ENCODE measurements at places on chromosomes 7 and 10.
A peak's percentile ranks its signal among the peaks of the same experiment; 100 is the strongest.

DNA sequence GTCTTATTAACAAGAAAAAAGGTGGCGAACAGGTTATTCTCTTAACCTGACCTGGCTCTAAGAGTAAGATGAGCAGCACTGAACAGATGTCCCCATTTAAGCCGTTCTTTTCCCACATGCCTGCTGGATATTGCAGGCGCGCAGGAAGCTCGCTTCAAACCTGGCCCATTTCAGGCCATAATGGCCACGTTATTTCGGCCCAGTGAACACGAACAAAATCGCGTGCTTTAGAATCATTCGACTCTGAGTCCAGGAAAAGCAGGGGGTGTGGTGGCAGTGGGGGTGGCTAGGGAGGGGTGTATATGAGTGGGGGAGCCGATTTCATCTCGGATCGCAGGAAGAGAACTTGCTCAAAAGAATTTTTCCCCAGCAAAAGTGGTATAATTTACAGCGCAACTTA lies 6.6 kb upstream of the SP8 start:
- DNase-seq, result no peak

DNA sequence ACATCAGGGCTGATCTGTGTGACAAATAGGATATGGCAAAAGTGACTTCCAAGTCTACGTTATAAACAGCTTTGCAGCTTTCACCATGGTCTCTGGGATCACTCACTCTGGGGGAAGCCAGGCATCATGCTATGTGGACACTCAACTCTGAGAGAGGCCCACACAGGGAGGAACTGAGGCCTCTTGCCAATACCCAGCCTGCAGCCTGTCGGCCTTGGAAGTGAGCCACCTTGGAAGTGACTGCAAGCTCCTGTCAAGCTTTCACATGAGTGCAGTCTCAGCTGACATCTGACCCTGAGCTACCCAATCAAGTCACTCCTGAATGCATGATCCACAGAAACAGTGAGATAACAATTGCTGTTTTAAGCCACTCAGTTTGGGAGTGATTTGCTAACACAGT lies 56.5 kb downstream of the MMRN2 start:
- DNase-seq, result no peak

DNA sequence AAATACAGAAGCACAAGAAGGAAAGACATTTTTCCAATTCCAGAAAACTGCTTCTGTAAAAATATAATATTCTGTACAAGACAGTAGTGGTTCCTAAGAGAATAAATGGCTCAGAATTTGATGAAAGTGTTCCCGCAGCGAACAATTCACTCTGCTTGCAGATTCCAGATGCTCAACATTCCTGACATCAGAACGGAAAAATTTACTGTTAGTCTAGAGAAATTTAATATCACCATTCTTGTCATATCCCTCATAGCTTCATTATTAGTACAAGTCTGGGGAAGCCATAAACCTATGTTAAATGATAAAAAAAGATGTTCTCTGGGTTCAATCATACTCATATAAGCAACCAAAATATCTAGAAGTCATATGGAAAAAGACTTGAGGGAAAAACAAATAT lies 83.6 kb downstream of the MPP7 start:
- DNase-seq, result no peak

- DNase-seq, result no peak
Observed at GRCh38 chr7:112074464-112074863, 131.7 kb downstream of the DOCK4 start.

- DNase-seq, result no peak
Observed at GRCh38 chr10:12435348-12435747, 86.0 kb downstream of the CAMK1D start.

DNA sequence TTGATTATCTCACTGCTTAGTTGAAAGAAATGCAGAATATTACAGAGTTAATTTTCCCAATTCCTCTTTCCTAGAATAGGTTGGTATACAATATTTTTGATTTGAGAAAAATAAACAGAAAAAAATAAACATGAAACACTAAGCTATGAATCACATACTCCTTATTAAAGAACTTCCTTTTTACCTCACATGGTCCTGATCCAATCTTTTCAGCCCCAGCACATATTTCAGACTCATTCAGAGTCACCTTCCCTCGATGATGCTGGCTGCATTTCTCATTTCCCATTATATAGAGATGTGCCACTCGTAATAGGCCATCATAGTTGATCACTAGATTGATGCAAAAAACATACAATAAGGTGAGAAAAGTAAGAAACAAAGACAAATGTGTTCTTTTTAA lies 64.6 kb downstream of the HGF start:
- DNase-seq, result no peak

DNA sequence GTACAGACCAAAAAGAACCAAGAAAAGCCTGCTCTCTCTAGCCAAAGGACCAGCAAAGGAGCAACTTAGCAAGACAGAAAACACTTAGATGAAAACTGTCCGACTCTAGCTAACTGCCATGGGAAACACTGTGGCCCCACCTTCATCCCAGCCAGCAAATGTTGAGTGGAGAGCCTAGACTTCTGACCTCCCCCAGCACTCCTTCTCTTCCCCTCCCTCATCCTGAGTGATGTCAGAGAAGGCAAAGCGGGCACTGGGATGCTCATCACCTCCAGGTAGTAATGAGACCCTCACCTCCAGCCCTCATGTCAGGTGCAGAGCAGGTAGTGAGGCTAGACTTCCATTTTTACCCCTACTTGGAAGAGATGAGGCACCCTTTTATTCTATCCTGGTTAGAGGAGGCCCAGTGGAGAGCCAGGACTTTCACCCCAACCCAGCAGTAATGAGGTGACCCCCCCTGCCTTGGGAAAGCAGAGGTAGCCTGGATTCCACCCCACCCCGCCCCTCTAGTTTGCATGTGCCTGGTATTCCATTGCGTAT lies 16.9 kb downstream of the CUZD1 start:
- DNase-seq, result no peak

DNA sequence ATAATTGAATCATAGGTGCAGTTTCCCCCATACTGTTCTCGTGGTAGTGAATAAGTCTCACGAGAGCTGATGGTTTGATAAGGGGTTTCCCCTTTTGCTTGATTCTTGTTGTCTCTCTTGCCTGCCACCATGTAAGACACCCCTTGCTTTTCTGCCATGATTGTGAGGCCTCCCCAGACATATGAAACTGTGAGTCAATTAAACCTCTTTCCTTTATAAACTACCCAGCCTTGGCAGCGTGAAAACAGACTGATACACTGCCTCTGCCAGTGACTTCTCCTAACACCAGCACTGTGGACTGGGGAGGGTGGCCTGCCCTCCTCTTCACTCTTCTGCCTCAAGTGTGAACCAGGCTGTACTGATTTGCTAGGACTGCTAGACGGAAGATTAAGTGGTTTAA lies 108.6 kb downstream of the RAB11FIP2 start:
- DNase-seq, result no peak

DNA sequence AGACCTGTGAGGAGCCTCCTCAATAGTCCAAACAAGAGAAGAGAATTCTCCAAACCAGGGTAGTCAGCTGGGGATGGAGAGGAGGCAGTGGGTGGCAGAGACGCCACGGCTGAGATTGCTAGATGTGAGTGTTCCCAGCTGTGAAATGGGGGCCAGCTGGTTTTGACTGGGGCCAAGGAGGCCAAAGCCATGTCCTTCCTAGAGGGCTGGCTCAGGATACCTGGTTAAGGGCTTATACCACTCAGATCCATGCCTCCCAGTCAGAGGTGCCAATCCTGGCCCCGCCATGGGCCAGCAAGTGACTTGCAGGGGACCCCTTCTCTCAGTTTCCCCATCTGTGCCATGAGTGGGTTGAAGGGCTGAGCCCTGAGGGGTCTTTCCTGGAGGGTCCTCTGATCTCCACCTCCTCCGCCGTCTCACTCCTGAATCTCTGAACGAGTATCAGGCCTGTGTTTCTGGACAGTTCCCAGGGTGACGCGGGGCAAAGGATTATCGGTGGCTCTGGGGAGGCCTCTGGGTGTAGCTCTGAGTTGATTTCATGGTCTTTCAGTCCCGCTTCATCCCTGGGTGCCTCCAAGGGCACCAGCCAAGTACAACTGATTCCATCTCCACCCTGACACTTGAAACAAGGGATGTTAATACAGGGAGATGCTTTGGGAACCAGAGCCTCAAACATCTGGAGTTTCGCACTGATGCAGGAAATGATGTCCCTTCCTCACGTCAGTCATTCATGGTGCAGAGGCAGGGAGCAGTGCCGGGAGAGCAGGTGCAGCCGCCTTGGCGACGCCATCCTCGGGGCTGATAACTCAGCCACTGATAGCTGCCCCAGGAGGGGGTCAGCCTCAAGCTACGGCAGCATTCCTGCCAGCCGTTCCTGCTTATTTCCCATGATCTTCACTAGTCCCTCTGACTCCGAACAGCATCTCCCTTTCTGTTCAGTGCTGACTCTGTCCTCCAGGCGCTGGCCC lies 126.7 kb downstream of the RGS10 start:
- DNase-seq, result no peak

GRCh38 chr10:458421-458851 lies 231.0 kb downstream of the DIP2C start:
- DNase-seq, result no peak

DNA sequence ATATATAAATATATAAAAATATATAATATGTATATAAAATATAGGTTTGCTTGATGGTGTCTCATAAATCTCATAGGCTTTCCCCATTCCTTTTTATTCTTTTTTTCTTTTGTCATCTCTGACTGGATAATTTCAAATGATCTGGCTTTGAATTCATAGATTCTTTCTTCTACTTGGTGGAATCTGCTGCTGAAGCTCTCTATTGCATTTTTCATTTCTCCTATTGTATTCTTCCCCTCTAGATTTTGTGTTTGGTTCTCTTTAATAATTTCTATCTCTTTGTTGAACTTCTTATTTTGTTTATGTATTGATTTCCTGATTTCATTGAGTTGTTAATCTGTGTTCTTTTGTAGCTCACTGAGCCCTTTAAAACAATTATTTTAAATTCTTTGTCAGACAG lies 629.4 kb downstream of the GALNT17 start:
- DNase-seq, result no peak

GRCh38 chr7:102291056-102291915 lies 4.6 kb downstream of the SH2B2 start:
- DNase-seq, result no peak

DNA sequence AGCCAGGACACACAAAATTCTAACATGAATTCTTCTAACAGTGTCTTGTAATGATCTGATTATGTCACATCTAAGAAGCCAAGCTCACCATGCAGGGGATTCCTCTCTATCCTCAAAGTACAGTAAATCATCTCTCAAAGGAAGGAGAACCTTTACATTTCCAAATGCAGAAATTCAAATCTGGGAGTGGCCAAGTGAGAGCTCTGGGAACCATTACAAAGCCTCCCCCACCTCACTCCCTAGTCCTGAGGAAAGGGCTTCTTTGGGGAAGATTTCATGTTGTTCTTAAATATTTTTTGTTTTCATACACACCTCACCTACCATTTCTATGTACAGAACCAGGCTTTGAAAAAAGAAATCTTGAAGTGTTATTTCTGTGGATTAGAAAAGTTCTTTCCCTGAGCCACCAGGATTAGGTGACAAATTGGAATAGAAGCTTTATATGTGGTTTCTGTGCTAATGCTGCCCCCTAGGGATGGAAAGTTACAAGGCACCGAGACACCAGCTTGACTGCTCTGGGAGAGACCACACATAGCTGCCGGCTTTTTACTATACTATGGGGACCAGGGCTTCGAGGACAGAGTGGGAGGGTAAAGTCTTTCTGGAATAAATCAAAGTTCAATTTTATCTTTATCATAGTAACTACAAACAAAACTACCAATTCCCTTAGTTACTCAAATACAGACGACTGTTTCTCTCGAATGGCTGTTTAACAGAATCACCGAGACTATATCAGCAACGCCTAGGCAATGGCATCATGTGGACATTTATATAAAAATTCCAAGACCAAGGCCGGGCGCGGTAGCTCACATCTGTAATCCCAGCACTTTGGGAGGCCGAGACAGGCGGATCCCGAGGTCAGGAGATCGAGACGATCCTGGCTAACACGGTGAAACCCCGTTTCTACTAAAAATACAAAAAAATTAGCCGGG lies 116.1 kb downstream of the RNF216 start:
- DNase-seq, result peak; percentile 37

GRCh38 chr10:119104654-119105015 lies 722 bp downstream of the DENND10 start:
- no peak for DNase-seq

DNA sequence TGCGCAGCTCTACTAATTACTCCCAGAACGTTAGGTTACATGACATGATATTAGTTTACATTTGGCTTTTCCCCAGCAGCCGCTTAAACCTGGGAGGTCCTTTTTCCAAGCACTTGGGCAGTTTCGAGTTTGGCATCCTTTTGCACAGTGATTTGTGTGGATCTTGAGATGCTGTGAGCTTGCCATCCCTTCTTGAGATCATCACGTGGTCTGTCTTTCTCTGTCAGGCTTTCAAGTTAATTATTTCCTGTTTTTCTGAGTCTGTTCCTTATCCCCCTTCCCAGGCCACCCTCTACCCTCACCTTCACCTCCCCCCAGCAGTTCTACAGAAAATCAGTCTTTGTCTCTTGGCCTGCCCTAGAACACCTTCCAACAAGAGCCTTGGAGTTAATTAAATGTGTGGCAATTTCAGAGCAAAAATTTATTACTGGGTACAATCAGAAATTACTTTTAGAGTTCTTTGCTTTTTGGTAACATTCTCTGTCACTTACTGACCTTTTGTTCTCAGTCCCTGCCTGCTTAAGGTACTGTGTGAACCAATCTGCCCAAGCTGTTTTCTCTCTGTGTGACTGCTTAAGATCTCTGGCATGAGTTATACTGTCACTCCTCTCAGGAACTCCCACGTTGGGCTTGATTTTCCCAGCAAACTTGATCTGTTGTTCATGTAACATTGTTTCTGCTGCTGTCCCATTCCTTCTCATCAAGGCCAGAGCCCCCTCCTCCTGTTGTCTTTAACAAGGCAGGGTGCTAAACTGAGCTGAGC lies 3.1 kb upstream of the SLF2 start:
- no peak for DNase-seq

DNA sequence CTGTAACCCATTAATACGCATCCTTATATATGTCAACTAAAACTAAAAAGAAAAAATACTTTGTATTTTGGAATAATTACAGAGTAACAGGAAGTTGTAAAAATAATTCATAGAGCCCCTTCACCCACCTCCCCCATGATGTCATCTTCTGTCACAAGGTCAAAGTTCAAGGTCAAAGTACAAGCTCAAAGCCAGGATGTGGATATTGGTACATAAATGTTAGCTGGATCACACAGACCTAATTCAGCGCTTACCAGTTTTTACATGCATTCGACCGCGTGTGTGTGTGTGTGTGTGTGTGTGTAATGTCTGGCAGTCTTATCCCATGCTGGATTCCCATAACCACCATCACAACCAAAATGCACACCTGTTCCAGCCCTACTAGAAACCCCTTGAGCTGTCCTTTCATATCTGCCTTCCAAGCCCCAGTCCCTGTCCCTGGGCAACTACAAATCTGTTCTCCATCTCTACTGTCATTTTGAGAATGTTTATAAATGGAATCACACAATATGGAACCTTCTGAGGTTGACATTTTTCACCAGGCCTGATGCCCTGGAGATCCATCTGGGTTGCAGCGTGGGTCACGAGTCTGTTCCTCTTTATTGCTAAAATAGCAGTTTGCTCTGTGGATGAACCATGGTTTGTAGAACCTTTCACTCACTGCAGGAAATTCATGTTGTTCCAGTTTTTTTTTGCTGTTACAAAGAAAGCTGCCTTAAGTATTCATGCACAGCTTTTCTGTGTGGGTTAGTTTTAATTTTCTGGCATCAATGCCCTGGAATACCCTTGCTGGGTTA lies 153.6 kb upstream of the PITRM1 start:
- no peak for DNase-seq
